ENCODE measurements at places on chromosomes 3 and 15. TPM values are rescaled to one million over a fixed set of nuclear protein-coding genes. Genes with fewer than 3 reads are reported as not detected.

- no peak for DNase-seq
Observed at GRCh38 chr3:126354776-126355175, 2.4 kb downstream of the KLF15 start.

DNA sequence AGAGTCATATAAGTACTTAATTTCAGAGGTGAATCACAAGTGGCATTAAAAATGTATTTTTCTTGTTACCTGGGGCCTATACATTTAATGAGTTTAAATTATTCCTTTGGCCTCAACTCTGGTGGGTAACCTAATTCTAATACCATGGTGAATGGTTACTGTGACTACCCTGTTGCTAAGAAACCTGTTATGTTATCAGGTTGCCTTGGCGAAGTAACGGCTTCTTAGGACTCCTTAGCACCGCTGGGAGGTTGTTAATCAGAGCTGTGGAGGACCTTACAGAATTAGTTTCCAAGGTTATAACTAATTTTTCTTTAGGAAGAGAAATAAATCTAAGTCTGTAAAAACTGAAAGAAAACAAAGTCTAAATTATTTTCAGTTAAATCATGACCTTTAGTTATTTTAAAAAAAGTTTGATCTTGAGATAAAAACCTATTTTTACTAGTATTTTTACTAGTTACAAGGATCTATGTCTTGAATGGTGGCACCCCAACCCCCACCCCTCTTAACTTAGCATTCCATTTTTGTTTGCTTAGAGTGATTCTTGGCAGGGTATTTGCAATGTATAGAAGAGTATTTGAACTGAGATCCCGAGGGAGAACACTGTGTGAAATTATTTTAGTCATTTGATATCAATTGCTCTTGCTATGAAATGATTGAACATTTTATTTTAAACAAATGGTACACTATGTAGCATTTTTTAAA lies 155.5 kb downstream of the FNDC3B start:
- no peak for DNase-seq

Gene DGKG
- total RNA-seq, result not detected

GRCh38 chr3:146161663-146162002 lies 649 bp upstream of the PLOD2 start:
- DNase-seq, result no peak

DNA sequence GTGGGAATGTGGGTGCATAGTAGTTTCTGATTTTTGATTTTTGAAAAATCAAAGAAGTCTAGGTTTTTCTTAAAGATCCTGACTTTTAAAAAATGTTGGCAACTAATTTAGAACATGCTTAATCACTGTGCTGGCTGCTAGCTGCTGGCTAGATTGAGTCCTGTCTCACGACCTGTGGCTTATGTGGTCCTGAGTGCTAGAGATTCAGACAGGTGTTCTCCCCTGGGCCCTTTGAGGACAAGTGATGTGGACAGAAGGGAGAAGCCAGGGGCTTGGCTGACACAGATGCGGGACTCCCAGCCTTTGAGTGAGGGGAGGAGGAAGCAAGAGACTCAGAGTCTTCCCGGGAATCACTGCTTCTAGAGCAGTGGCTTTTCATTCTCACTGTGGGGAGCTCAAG lies 47.5 kb downstream of the CORO2B start:
- no peak for DNase-seq

DNA sequence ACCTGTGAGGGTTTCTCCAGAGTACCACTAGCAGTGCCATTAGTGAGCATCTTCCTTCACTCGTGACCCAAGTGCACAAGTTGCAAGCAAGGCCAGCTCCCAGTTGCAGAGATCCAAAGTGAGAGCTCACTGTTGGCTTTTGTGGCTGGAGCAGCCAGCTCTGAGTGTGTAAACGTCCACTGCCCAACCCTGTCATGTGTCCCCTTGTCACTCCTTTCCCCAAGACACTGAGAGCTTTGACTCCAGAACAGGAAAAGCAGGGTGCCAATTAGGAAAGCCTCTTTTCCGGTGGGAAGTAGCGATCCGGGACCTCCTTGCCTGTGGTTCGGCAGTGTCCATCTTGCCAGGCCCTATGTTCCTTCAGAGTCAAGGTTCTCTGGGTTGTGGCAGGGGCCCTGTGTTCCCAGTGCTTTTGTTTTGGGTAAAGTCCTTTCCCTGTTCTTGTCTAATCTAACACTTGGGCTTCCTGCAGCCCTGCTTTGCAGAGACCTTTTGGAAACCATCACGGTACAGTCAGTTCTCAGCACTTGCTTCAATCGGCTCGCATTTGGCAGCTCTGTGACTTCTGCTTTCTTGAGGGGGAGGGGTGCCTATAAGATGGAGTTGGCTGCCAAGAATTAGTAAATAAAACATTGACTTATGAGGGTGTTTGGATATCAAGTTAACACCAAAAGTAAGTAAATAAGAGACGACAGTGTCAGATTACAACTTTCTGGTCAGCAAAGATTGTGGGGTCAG lies 90.5 kb downstream of the DNASE1L3 start:
- no peak for DNase-seq

Gene AQP9
- 0.31 TPM for total RNA-seq

DNA sequence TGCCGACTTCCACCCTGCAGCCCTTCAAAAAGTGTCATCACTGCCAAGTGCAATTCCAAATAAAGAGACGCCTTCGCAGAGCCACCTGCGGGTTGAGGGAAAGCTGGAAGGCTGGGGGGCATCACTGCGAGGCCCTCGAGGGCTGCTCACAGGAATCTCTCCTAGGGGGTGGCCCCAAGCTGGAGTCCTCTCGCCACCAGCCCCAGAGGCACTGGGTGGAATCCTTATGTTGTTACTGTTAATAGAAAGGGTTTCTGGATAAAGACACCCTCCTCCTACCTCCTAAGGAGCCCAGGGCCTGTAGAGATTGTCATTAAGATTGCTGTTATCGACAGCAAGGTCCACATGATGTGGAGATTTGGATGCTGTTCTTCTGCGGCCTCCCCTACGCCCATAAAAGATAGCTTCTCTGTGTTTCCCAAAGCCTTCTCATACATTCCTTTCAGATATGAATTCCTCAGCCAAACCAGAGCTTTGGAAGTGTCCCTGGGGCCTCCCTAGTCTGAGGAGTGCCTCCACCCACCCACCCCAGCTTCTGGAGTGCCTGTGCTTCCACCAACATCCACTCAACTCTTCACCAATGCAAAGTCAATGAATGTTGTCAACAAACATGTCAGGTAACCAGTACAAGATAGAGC lies 512.7 kb downstream of the SHQ1 start:
- no peak for DNase-seq

Gene SLC35G2
- not detected for total RNA-seq

GRCh38 chr3:182384221-182384620 lies 409.1 kb upstream of the ATP11B start:
- no peak for DNase-seq

DNA sequence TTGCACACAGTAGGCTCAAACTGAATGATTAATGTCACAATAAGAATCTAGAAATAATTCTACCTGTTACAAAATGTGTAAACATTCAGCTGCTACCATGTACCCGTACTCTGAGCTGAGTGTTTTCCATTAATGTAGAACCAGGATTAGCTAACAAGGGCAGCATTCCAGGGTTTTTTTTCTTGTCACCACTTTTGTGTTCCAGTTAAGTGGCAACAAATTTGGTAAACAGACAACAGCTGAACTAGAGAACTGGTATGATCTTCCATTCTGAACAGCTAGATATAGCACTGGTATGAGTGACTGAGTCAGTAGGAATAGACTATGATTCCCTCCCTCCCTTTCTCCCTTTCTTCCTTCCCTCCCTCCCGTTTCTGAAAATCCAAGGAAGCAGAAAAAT lies 229.4 kb downstream of the CD47 start:
- DNase-seq, result no peak

- DNase-seq, result no peak
Observed at GRCh38 chr15:51335538-51336410, 2.6 kb downstream of the CYP19A1 start.

DNA sequence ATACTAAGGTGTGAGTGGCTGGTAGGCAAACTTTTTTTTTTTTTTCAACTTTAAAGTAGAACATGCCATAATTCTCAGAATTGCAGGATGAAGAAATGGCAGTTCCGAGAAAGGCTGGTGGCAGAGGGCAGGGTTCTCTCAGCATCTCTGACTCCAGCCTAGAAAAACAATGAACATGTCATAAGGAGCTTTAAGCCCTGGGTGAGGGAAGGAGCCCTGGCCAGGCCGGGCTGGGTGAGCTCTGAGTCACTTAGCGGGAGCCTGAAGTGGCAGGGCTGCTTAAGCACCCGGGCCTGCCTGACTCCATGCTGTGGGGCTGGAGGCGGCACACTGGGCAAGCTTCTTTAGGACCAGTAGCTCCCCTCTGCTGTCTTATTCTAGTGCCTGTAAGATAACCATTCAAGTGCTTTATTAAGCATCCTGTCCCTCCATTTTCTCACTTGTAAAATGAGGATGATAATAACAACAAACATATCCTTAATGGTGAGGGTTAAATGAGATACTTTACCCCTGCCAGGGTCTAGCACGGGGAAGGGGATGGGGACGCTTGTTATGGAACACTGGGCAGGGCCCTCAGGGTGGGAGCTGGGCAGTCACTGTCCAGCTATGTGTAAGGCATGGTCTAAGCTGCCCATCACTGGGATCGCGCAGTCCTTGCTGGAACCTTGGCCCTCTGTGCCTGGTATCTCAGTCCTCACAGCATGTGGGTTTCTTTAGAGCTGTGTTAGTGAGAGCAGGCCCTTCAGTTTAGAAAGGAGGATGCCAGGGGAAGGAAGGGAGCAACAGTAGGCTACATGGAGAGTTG lies 18.4 kb downstream of the SMAD6 start:
- no peak for DNase-seq

GRCh38 chr3:87272718-87273341 lies 3.6 kb downstream of the POU1F1 start:
- DNase-seq, result no peak

- DNase-seq, result no peak
Observed at GRCh38 chr3:39962581-39962980, 153.2 kb downstream of the MYRIP start.

Gene MUC20
- 3.9 TPM for total RNA-seq

Gene GPR171
- 9.7 TPM for total RNA-seq

DNA sequence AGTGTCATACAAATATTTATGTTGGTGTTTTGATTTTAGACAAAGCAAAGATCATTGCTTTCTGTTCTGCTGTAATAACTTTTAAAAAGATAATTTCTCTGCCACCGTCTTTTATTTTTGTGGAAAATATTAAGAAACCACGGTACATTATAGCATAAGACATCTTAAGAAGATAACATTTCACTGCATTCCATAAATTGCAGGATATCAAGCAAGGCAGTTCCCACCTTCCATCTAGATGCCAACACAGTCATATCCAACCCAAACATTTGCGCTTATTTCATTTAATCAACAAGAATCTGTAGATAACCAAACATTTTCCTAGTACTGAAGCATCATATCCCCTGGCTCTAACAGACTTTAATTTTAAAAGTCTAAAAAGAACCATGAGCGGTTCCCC lies 25.1 kb downstream of the ARHGAP31 start:
- no peak for DNase-seq

- no peak for DNase-seq
Observed at GRCh38 chr3:191813245-191813644, 352.3 kb downstream of the PYDC2 start.

- DNase-seq, result no peak
Observed at GRCh38 chr3:127097481-127097880, 95.5 kb upstream of the PRR23E start.

Gene FBXL22
- total RNA-seq, result 0.66 TPM
